ENCODE measurements at places on chromosomes 2 and 18. TPM values are rescaled to one million over a fixed set of nuclear protein-coding genes. Genes with fewer than 3 reads are reported as not detected.

The LHCGR gene
- polyA plus RNA-seq = 0.29 TPM

The GAREM1 gene
- 32.3 TPM for polyA plus RNA-seq

DNA sequence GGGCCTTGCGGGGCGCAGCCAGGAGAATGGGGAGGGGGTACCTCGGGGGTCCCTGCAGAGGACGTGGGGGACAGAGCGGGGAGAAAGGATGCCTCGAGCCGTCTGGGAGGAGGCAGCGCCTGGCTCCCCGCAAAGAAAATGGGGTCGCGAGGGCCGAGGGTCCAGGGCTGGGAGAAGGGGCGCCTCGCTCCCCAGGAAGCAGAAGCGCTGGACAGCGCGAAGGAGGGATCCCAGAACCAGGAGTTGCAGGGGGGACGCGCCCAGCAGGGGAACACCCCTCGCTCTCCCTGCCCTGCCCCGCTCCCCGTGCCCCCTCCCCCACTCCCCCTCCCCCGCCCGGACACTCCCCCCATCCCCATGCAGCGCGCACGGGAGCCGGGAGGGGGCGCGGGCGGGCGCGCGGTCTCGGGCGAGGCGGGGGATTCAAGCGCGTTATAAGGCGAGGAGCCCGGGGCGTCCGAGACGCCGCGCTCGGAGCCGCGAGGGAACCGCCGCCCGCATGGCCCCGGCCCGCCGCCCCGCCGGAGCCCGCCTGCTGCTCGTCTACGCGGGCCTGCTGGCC, at the start of gene ERFE:
TSS of gene ERFE (plus strand) at position 462 of the 562 bp plus-strand sequence. CDS start at position 500, 38 bp downstream.
- no peak for DNase-seq

The ATP8B1 gene
- polyA plus RNA-seq = 27.8 TPM

The EFR3B gene
- polyA plus RNA-seq = 5.9 TPM
